ENCODE measurements at places on chromosomes 2 and 18. TPM values are rescaled to one million over a fixed set of nuclear protein-coding genes. Genes with fewer than 3 reads are reported as not detected.

The CIB4 gene
- total RNA-seq = not detected

The WNT10A gene
- 5.7 TPM for total RNA-seq

DNA sequence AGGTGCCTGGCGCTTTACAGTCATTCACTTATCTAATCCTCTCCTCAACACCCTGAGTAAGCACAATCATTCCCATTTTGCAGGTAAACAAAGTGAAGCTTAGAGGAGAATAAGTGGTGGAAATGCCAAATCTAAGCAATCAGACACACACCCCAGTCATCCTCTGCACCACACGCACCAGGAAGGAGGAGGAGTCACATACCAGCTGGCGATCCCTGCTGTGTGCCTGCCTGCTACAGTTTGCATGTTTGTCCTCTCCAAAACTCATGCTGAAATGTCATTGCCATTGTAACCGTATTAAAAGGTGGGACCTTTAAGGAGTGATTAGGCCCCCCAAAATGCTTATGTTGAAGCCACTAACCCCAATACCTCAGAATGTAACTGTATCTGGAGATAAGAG lies 93.7 kb downstream of the LOXHD1 start:
- DNase-seq = no peak

DNA sequence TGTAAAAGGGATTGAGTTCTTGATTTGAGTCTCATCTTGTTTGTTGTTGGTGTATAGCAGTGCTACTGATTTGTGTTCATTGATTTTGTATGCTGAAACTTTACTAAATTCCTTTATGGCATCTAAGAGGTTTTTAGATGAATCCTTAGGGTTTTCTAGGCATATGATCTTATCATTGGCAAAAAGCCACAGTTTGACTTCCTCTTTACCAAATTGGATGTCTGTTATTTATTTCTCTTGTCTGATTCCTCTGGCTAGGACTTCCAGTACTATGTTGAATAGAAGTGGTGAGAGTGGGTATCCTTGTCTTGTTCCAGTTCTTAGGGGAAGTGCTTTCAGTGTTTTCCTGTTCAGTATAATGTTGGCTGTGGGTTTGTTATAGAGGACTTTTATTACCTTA lies 4.8 kb downstream of the ANKAR start:
- no peak for DNase-seq

GRCh38 chr18:24831871-24832665 lies 371.6 kb downstream of the HRH4 start:
- DNase-seq = no peak

GRCh38 chr2:1793868-1794445 lies 49.6 kb upstream of the PXDN start:
- peak; percentile 82 for DNase-seq

- DNase-seq = no peak
These were observed 5.6 kb upstream of the PCARE start for GRCh38 chr2:29079887-29080286.

GRCh38 chr2:5609201-5609600 lies 83.0 kb upstream of the SOX11 start:
- DNase-seq = peak; percentile 43

GRCh38 chr2:111712361-111712760 lies 171.6 kb downstream of the ANAPC1 start:
- no peak for DNase-seq

GRCh38 chr2:9952286-9952737 lies 819 bp downstream of the GRHL1 start:
- DNase-seq = no peak

DNA sequence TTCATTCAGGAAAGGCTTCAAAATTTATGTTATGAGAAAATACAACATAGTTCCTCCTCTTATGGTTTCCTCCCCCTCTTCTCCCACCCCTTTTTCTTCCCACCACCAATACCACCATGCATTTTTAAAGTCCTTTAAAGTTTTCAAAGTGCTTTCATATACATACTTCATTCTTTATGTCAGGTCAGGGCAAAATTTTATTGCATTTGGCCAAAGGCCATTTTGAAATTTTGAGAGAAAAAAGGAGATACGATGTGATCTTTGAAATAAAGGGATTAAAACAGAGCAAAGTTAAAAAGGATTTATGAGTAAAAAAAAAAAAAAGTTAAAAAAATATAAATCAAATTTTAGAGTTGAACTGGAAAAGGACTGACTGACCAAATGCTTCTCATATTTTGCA lies 792.5 kb upstream of the FANCL start:
- no peak for DNase-seq

All from tongue (tissue), 3 donors.